ENCODE measurements at places on chromosomes 1 and 21.
A peak's percentile ranks its signal among the peaks of the same experiment; 100 is the strongest.

DNA sequence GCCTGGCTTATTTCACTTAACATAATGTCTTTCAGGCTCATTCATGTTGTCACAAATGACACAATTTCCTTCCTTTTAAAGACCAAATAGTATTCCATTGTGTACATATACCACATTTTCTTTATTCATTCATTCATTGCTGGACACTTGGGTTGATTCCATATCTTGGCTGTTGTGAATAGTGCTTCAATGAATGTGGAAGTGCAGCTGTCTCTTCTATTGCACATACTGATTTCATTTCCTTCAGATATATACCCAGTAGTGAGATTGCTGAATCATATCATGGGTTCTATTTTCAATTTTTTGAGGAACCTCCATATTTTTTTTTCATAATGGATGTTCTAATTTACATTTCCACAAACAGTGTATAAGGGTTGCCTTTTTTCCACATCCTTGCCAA, 38.6 kb upstream of the WLS start:
- DNase-seq, result no peak

- no peak for DNase-seq
These were observed 14.1 kb upstream of the KIAA1614 start for GRCh38 chr1:180898441-180899219.

DNA sequence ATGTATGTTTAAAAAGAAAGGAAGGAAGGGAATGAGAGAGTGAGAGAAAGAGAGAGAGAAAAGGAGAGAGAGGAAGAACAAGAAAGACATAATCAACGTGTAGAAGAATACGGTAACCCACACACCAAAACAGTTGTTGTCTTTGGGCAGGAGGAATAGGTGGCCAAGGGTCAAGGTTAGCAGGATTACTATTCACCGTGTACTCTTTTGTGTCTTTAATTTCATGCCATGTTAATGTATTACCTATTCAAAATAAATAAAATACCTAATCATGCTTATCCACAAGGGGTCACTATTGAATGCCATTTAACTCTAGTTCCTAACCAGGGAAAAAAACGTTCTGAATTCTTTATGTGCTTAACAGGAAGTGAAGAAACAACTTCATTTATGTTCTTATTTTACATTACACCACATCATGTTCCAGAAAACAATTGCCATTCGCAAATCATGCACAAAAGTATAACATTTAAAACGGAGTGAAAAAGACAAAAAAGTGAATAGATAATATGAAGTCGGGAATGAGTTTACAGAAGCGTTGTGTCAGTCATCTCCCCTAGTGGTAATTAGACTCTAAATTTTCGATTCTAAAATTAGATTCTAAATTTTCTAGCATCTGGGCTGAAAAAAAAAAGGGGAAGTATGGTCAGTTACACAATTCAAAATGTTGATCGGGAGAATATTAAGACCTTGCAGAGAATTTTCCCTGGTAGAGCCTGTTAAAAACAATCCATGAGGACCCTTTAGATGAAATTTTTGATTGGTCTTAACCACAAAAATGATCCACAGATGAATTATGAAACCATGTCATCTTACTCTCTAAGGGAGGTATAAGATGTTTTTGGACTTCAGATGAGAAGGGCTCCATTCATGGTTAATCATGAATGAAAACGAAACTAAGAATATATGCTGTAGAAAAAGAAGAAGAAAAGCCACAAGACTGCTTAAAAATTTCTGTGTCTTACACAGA, 700 bp upstream of the KMO start:
- no peak for DNase-seq

DNA sequence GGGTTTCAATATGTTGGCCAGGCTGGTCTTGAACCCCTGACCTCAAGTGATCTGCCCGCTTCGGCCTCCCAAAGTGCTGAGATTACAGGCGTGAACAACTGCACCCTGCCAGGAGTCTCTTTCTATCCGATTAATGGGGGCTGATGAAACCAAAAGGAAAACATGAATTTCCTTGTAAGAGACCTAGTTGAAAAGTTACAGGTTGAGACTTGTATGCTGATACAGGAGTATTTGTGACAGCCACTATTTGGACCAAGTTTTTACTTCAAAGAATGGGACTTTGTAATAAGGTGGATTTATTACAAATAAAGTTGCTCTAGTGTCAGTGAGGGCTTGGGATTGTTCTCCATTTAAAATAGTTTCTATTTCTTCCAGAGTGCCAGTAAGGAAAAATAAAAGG, 43.6 kb upstream of the TMEM61 start:
- DNase-seq, result no peak

- DNase-seq, result peak; percentile 2
These were observed 34.6 kb upstream of the POU2F1 start for GRCh38 chr1:167185974-167186657.

GRCh38 chr1:1826356-1827088, 48.3 kb upstream of the NADK start:
- DNase-seq, result no peak

DNA sequence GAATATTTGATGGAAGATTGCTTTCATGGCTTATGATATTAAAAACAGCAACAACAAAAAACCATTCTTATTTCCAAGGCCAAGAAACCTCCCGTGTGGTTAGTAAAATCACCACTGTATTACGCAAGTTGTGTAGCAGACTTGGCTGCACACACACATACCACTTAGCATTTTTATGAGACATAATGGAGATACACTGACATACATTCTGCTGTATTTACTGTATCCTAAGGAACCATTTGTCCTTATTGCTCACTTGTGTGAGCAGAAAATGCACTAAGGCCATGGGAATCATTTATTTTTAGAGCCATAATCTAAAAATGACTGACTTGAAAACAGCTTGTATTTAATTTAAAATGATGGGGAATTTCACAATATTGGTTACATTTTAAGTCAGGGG, 584 bp upstream of the C1orf141 start:
- no peak for DNase-seq

- no peak for DNase-seq
These were observed 56.7 kb downstream of the S1PR1 start for GRCh38 chr1:101293461-101294051.

GRCh38 chr21:41418393-41418792, 7.6 kb upstream of the MX1 start:
- no peak for DNase-seq

DNA sequence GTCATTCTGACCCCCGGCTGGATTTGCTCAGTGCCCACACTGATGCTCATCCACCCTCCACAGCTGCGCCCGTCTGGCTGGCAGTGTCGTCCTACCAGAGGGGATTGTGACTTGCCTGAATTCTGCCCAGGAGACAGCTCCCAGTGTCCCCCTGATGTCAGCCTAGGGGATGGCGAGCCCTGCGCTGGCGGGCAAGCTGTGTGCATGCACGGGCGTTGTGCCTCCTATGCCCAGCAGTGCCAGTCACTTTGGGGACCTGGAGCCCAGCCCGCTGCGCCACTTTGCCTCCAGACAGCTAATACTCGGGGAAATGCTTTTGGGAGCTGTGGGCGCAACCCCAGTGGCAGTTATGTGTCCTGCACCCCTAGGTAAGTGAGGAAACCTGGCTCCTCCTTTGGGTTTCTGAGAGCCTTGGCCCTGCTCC, 5.7 kb upstream of the EFNA4 start:
- DNase-seq, result no peak

GRCh38 chr1:116880917-116881316, 28.8 kb upstream of the PTGFRN start:
- no peak for DNase-seq

GRCh38 chr1:34987018-34987417, 1.9 kb upstream of the TMEM35B start:
- no peak for DNase-seq

DNA sequence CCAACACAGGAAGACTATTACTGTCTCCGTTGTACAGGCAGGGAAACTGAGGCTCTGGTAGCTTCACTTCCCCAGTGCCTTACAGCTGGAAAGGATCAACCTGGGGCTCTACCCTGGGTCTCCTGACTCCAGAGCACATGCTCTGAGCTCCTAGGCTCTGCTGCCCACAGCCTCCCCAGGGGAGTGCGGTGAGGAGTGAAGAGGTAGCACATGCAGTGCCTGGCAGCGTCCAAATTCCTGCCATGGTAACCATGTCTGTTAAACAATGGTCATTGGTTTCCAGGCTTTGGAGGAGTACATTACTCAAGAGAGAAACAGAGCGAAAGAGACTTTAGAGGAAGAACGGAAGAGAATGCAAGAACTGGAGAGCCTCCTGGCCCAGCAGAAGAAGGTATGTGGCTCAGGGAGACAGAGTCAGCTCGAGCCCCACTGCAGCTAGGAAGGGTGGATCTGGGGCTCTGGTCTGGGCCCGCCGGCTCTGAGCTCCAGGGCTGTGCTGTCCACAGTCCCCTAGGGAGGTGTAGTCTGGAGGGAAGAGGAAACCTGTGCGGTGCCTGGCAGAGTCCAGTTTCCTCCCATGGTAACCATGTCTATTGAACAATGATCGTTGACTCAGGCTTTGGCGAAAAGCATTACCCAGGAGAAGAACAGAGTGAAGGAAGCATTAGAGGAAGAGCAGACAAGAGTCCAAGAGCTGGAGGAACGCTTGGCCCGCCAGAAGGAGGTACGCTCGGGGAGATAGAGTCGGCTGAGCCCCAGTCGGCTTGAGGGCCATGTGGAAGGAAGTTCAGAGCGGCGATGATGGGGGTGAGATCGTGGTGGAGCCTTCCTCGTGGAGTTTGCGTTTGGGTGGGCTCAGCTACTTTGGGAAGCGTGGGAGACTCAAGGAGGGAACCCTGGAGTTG, 64.6 kb upstream of the EFHD2 start:
- DNase-seq, result no peak

- DNase-seq, result no peak
These were observed 102.9 kb downstream of the ZZZ3 start for GRCh38 chr1:77579547-77579946.

DNA sequence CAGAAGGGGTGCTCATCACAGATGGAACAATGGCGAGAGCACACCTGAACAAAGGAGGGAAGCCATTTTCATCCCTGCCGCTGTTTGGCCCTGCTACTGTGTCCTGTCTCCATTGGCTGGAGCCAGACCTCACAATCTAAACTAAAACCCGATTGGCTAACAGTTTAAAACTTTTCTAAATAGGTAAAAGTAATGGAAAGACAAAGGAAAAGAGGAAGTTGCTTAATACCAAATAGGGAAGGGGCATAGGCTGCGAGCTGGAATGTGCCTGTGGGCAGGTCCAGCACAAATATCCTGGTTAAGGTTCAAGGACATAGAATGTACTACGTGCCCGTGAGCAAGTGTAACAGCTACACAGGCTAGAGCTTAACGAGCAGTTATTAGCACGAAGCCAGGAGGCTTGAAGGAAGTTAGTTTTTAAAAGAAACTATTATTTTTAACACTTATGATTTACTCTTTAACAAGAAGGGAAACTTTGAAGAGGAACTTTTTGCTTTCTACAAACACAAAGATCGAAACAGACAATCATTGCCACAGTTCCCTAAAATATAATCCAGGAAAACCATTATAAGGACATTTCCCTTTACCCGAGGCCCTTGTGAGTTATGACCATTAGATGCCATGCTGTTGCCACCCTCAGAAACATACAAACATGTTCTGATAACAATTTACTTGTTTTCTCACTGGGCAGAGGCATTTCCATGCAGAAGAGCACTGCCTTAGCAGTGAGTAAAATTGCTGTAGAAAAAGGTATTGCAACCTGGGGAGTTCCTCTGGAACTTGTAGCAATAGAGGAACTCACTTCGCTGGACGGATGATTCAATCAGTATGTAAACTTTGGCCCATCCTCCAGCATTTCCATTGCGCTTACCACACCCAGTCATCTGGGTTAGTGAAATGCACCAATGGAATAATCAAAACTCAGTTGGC, 4.8 kb upstream of the PTTG1IP start:
- no peak for DNase-seq

- no peak for DNase-seq
These were observed 57.2 kb upstream of the KCND3 start for GRCh38 chr1:112046630-112047029.

DNA sequence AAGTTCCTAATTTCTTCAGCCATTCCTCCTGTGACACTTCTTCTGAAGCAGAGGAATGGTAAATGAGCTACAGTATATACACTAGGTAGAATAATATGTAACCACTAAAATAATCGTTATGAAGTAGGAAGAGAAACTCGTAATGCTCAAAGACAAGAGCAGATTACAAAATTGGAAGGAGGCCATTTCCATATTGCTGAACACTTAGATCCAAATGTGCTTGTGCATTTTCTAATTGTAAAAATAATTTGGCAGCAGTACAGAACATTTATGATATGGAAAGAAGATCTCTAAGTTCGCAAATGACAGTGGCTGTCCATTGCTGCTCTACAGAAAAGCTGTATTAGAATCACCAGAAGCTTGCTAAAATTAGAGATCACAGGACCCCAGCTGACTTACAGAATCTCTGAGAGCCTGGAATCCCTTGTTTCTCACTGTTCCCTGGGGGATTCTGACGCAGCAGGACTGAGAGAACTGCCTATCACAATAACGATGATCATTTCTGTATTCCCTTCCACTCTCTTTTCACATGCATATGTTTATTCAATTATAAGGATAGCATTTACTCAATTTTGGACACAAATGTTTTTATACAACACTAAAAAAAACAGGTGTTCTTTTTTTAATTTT, 242.1 kb downstream of the OMA1 start:
- no peak for DNase-seq

GRCh38 chr1:100253552-100253951, 3.9 kb upstream of the DBT start:
- DNase-seq, result no peak

GRCh38 chr1:234093741-234094140, 189.3 kb downstream of the SLC35F3 start:
- DNase-seq, result no peak

DNA sequence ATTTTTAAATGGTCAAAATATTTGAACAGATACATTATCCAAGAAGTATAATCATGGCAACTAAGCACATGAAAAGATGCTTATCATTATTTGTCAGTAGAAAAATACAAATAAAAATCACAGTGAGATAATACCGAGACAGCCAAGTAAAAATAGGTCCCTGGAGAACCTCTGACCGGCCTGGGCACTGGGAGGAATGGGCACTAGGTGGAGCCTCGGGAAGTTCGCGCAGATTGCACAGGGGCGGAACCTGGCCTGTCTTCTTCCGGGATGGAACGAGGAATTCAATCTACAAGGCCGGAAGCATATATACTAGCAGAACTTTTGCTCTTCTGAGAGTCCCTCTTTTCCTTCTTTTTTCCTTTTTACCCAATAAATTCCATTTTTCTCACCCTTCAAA, 148.5 kb upstream of the CHRM3 start:
- no peak for DNase-seq

- DNase-seq, result no peak
These were observed 16.7 kb downstream of the SPATA21 start for GRCh38 chr1:16420424-16421118.

DNA sequence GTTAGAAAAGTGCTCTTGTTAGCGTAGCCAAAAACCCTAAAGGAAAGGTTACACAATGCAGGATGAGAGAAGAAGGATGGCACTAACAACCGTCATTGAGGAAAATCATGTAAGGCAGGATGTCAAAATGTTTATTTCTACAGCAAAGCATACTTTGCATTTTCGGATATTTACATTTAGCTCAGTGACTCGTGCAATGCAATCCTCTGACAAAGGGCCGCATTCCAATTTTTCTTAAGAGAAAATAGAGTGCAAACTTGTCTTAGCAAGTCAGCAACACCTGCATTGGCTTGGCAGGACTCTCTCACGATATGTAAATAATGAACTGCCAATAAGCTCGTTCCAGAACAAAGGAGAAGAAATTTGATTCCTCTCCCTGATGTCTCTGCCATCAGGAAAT, 33.3 kb downstream of the TIAM1 start:
- no peak for DNase-seq
